ENCODE measurements at places on chromosomes 7 and 10.

DNA sequence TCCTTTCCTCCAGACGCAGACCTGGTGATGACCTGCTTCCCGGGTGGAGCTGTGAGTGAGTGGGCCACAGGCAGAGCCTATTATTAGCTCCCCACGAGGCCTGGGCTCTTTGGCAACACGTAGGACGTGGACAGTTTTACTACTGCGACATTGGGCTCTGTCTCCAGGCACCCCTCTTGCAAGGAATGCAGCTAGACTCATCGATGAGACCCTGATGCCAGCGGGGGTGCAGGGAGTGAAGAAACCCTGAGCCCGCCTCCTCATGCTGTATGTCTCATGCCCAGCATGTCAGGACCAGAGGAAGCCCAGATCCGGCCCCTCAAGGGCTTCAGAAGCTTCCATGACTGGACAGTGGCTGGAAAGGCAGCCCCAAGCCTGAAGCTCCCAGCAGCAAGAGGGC is 161.9 kb downstream of the TCERG1L start:
- no peak for DNase-seq

GRCh38 chr7:110142939-110143526 is 947.9 kb upstream of the LRRN3 start:
- DNase-seq, result no peak

- no peak for DNase-seq
Measured at GRCh38 chr7:28528899-28529298, 116.6 kb downstream of the CREB5 start.

DNA sequence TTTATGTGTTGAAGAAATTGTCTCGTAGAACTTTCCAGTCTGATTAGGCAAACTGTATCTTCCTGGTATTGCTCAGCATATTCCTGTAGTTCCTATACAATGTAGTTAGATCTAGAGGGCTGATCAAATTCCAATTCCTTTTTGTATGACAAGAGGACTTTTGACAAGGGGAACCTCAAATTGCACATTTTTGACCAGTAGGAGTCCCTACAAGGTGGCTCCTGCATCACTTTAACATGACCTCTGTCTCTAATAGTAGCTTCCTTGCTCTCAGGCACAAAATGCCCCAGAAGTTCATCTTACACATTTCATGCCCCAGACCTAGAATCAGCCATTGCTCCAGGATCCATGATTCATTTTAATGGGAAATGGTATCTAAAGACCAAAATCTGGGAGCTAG is 18.7 kb downstream of the HERPUD2 start:
- DNase-seq, result no peak

DNA sequence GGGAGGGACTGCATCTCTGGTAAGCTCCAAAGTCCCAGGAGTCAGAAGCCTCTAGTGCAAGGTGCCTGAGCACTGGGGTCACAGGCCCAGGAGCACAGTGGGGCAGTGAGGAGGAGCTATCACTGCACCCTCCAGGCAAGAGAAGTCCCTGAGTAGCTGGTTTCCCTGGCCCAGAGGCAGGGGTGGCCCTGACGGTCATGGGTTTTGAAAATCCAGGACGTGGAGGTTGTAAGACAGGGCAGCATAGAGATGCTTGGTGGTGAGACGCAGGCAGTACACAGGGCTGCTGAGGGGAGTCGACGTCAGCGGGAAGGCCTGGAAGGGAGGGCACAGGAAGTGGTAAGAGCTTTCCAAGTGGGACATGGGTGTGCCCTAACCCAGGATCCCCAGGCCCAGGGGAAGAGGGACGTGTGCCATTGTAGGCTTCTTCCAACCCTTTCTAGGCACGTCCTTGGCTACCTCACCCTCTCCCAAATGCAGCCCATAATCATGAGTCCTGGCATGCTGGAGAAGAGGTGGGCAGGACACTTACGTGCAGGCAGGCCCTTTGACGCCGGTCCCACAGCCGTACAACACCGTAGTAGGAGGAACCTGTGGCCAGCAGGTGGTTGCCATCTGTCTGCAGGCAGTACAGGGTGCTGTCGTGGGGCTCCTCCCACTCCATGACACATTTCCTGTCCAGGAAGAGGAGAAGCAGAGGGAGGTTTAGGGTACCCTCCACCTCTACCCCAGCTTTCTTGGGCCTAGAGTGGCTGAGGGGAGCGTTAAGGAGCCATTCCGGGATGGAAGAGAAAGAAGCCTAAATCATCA is 23.2 kb downstream of the DPCD start:
- DNase-seq, result no peak

- DNase-seq, result no peak
Measured at GRCh38 chr7:76428868-76429805, 4.4 kb downstream of the ZP3 start.

DNA sequence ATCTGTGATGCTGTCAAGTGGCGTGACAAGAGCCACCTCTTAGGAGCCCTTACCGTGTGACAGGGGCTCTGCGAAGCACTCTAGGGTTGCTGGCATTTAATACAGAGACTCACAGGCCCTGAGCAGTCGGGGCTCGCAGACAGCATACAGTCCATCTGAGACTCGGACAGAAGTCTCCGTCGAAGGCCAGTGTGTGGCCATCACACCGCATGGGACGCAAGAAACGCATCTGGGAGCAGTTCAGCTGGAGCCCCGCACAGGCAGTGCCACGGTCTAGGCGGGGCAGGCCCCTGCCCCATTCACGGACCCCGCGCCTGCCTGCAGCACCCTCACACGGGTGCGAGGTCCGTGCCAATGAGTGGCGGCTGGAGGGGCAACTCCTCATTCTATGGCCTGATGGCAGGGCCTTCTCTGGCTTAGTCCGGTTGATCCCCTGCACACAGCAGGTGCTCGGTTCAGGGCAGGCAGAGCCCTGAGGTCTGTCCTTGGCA is 33.6 kb downstream of the IQCE start:
- no peak for DNase-seq

DNA sequence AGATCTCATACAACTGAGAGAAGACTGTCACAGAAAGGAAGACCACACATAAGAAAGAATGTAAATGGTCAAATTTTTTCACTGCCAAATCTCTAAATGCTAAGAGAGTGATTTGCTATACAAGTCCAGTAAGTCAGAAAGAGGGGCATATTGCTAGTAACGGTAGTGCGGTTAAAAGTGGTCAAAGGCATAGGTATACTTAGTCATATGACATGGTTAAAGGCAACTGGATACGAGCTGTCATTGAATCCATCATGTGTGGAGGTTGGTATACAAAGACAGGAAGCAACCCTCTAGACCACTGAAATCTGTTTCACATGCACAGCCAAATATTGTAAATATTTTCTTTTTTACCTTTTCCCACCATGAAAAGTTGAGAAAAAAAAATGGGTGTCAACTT is 4.8 kb downstream of the INHBA start:
- DNase-seq, result no peak

DNA sequence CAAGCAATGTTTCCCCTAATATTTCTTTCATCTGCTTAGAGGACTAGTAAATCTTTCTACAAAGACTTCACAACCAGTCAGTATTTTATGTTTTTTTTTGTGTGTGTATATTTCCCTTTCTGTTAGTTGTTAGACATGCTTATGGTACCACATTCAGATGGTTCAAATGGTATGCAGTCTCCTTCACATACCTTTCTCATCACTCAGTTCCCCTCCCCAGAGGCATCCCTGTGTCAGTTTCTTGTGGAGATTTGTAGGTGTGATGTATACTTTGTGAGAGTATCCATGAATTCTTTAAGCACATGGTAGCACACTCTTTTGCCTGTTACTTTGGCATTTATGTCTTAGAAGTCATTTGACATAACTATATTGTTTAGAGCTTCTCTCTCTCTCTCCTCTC is 4.4 kb downstream of the ZNF485 start:
- DNase-seq, result no peak

Measured in activated CD4-positive, alpha-beta T cell treated with anti-CD3 and anti-CD28 coated beads, Interleukin-2, amount 50 U/mL, for 1 hour (primary cell).